Activated CD8-positive, alpha-beta memory T cell treated with anti-CD3 and anti-CD28 coated beads, Interleukin-2, amount 10 ng/mL, durations not matched to agents 7 days and 5 days (primary cell): ENCODE measurements at places on chromosomes 7 and 10. TPM values are rescaled to one million over a fixed set of nuclear protein-coding genes. Genes with fewer than 3 reads are reported as not detected.

DNA sequence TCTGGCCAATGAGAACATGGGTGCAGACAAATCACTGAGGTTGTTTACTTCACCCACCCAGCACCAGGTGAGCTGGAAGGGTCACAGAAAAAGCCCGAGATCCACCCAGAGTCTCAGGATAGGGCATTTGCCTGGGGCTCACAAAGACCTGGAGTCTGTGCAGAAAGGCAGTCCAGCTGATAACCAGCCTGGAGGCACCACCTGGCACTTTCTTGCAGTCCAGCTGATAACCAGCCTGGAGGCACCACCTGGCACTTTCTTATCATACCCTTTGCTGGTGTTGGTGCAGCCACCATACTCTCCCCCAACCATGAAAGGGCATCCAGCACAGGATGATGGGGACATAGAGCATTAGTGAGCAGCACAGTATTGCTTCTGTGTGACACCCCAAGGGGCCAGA lies 104.1 kb downstream of the PPP1R3C start:
- DNase-seq, result no peak

- peak; percentile 56 for DNase-seq
Measured at GRCh38 chr10:104424719-104425118, 71.1 kb downstream of the CFAP58 start.

DNA sequence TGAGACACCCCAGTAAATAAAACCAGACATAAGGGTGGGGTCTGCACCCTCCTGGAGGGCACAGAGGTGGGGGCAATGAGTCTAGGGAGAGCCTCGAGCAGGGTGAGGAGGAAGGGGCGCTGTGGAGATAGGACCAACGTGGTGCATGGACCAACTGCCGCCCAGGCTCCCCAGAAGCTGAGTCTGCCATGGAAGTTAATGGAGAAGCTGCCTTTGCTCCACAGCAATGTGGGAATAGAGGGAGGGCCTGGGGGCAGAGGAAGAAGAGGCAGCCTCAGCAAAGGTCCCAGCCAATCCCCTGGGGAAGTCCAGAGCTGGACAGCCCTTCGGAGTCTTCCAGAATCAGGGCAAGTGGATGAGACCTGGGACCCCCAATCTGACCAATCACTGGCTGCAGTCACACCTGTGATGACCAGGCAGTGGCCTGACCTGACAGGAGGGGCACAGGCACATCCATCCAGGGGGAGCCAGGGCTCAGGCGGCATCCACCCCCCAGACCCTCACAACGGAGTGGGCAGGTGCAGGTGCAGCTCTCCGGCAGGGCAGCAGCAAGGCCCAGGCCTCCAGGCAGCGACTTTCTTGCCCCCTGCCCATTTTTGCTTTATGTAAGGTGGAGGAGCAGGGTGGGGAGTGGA lies 242.2 kb upstream of the PPP2R2D start:
- no peak for DNase-seq

DNA sequence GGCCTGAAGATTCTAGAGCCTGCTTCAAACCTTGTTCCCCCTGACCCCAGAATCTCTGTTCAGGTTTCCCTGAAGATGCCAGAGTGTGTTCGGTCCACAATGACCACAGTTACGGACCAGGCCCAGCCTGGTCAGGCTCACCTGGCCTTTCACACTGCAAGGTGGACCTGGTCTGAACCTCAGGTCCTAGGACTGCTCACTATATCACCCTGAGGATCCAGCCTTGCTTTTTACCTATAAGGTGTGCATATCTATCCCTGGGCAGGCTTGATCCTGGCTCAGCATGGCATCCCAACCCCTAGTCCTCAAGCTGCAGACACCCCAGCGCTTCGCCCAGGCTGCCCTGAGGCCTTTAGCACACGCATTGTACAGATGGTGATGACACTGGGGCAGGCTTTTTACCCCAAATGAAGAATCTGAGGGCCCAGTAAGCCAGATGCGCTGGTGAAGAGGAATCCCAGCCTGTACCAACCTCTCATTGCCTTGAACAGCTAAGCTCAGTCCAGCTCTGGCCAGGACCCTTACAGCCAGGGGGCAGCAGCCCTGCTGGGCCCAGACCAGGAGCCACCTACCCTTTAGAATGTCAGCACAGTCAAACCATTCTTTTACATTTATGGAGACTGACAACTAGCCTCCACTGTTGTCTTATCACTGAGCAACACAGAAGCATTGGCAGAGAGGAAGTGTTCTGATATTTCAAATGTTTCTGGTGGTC lies 28.0 kb downstream of the MAT1A start:
- peak; percentile 25 for DNase-seq

DNA sequence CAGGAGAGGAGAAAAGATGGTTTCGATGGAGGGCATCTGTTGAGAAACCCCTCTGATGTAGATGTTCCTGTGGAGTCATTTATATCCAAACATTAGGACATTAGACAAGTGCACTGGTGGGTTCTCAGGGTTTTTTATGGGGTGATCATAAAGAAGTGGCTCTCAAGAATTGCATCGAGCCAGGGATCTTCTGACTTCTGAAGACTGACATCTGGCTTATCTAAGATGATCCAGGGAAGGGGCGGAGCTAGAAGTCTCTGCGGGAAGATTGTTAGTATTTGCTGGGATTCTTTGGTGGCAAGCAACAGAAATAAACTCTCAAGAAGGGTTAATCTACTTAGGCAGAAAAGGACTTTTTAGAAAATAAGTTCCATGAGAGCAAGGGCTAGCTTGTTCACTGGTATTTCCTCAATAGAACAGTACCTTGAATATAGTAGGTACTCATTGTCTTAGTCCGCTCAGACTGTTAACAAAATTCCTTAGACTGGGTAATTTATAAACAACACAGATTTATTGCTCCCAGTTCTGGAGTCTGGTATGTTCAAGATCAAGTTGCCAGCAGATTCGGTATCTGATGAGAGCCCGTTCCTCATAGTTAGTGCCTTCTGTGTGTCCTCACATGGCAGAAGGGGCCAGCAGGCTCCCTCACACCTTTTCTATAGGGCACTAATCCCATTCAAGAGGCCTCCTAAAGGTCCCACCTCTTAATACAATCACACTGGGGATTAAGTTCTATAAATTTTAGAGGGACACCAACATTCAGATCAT lies 28.5 kb upstream of the SYPL1 start:
- DNase-seq, result no peak

Gene PLA2G12B
- not detected for total RNA-seq

Gene ODAD2
- total RNA-seq, result not detected

GRCh38 chr7:106644999-106645398 lies 16.0 kb downstream of the CCDC71L start:
- no peak for DNase-seq

DNA sequence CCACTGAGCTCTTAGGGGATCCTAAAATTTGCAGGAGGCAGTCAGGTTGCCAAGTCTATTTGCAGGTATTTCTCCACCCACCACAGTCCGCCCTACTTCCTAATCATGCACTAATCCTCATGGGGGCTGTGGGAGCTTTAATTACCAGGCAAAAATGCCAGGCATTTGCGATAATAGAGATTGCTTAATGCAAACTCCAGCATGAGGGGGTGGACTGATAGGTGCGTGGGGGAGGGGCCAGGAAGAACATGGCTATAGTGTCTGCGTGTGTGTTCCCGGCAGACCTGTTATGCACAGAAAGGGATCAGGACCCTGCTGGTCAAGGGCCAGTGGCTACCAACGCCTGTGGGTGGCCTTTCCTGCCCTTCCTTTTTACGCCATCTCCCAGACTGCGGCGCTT lies 15.6 kb upstream of the AQP1 start:
- no peak for DNase-seq

Gene SNCG
- total RNA-seq, result not detected

GRCh38 chr10:109737626-109738025 lies 185.7 kb downstream of the XPNPEP1 start:
- DNase-seq, result no peak

Gene ASIC3
- 3.9 TPM for total RNA-seq

- DNase-seq, result no peak
Measured at GRCh38 chr10:51867956-51868355, 168.6 kb upstream of the CSTF2T start.

- DNase-seq, result no peak
Measured at GRCh38 chr7:134514106-134514505, 13.3 kb upstream of the AKR1B10 start.

DNA sequence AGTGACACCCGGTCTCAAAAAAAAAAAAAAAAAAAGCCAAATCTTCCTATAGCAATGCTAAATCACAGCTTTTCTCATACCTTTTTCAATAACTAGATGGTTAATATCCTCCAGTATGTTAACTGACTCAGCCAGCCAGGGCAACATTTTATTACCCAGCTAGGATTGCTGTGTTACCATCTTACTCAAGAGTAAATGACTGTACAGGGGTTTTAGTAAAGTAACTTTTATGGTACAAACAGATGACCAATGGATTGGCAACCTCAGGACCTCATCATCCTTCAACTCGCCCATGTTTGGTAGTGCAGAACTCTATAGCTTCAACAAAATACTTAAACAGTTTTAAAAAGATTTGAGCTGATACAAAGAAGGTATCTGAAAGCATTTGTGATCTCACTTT lies 59.5 kb downstream of the HBP1 start:
- no peak for DNase-seq

DNA sequence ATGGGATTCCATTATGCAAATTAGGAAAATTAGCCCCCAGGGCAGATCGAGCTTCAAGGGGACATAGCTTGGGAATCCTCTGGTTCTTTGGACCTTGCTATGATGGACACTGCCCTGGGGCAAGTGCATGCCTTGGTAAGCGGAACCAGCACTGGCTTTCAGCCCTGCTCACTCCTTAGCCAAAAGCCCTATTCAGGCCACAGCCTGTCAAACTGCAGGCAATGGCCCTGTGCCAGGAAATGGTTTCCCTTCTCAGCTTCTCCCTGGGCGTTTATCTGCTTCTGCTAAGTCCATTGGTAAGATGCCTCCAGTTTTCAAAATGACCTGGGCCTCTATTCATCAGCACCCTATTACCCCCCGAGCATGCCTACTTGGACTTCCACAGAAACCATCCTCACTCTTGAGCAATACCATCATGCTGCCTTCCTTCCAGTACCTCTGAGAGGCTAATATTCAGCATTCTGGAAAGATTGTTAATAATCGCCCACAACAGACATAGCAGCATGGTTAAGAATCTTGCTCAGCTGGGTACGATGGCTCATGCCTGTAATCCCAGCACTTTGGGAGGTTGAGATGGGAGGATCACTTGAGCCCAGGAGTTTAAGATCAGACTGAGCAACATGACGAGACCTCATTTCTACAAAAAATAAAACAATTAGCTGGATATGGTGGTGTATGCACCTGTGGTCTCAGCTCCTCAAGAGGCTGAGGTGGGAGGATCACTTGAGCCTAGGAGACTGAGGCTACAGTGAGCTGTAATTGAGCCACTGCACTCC lies 918.6 kb upstream of the AUTS2 start:
- DNase-seq, result no peak

DNA sequence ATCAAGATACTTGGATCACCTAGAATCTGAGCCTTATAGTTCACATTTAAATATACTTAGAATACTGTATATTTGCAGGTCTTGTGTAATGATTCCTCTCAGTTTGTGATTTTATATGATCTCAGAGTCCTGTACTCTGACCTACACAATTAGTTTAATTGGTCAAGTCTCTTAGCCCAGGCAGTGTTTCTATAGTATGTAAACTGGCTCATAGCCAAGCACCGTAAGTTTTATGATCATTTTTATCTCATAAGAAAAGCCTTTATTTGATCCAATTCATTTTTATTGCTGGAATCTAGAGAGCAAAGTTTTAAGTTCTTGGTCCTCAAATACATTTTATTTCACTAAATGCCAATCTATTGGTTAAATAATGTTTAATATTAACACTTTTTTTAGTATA lies 242.2 kb downstream of the MALRD1 start:
- no peak for DNase-seq

GRCh38 chr7:2668401-2668800 lies 19.6 kb upstream of the AMZ1 start:
- DNase-seq, result no peak

Gene CYP2C19
- not detected for total RNA-seq

DNA sequence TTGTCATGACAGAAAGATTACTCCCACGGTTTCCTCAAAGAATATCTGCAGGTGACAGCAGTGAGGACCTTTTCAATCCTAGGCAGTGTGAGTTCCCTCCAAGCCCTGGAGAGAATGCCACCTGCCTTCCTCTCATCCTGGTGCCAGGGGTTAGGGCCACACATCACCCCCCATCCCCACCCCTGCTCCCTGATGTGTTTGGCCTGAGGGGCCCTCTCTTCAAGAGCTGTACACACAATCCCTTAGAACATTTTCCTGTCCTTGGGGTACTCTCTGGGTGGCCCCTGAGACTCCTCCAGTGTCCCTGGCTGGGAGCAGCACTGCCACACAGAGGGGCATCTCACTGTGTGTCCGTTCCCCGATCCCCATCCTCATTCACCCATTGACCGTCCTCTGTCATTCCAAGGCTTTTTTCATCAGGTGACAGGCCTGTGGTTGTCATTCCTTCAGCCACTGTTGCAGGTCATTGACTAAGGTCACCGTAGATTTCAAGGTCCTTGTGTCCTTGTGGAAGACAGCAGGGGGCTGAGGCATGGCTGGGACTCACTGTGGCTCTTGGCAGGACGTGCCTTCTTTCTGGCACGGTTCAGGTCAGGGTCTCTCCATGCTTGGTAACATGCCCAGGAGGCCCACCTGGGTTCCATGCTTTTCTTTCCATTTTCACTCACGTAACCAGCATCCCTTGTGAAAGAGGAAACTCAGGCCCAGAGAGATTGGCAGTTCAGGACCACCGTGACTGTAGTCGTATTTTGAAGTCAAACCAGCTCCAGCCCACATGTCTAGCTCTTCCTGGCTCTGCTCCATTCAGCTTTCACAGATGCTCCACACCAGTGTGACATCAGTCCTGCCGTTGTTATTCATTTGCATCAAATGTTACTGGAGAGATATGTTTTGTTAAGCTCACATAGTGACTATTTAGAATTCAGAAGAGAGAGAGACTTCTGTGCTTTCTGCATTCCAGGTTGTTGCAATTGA lies 26.8 kb upstream of the BTBD16 start:
- DNase-seq, result no peak

Gene LRRC18
- total RNA-seq, result not detected

Gene SHTN1
- total RNA-seq, result not detected

Gene IFIT1B
- total RNA-seq, result not detected

Gene LBX1
- total RNA-seq, result not detected

DNA sequence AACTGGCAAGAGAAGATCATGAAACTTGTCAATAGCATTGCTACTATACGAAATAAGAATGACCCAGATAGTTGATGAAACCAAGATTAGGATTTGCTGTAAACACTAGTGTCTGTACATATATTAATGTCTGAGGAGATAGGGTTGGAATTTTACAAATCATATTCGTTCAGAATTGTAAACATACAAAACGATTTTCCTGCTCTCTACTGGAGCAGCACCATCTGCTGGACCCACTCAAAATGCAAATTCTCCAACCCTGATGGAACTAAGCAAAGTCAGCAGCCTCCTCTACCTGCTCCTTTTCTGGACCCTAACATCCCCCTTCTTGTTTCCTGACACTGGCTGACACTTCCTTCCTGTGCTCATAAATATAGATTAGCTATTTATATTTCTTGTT lies 29.4 kb upstream of the SGMS1 start:
- DNase-seq, result no peak
